ENCODE measurements at places on chromosomes 7 and 10.

DNA sequence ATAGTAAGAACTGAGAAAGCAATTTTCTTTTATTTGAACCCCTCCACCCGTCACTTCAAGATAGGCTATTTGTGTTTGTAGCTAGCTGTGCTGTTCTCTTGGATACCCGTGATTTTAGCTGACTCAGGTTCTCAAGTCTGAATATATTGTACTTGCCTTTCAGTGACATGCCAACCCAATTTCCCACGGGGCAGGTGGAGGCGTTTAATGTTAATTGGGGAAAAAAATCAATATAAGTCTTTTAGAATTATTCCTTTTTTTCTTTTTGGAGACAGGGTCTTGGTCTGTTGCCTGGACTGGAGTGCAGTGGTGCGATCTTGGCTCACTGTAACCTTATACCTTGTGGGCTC lies 36.4 kb downstream of the ZRANB1 start:
- H3K36me3 ChIP-seq, result peaks cover 7% of the 10 kb centered on the region
- no peak overlapping the region for H3K27ac ChIP-seq
- DNase-seq, result no peak

DNA sequence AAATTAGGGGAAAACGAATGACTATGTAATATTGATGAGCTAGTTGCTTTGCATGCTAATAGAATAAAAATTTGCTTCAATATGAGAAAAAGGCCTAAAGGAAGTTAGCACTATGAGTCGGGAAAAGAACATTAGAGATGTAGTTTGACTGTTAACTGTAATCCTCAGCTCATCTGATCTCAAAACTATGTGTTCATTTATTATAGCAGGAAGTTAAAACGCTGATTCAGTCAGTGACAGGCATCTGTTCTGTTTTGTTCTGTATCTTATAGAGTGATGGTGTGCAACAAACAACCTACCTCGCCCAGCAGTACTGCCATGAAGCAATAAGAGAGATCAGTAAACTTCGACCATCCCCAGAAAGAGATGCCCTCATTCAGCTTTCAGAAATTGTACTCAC lies 48.6 kb downstream of the PDSS1 start:
- no peaks in the 10 kb centered on the region for H3K4me1 ChIP-seq
- no peak for DNase-seq
- no peak overlapping the region for H3K4me3 ChIP-seq
- H3K27me3 ChIP-seq, result no peaks in the 10 kb centered on the region

GRCh38 chr7:74325210-74325565 lies 36.0 kb downstream of the CLIP2 start:
- no peaks in the 10 kb centered on the region for H3K27me3 ChIP-seq
- DNase-seq, result no peak
- H3K4me1 ChIP-seq, result peaks cover 9% of the 10 kb centered on the region
- peaks cover 16% of the 10 kb centered on the region for H3K36me3 ChIP-seq

DNA sequence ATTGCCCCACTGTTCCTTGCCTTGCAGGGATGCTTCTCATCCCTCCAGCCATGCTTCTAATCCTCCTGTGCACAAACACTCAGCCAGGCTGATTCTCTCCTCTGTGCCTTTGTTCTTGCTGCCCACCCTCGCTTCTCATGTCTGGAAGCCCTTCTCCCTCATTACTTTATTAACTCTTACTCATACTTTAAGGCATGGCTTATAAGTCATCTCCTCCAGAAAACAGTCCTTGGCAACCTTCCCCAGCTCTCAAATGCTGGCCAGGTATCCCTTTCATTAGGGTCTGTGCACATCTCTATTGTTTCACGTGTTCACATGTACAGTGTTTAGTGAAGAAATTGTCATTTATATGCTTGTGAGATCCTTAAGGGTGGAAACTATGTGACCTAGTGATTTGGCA lies 62.9 kb downstream of the ITGB8 start:
- no peaks in the 10 kb centered on the region for H3K36me3 ChIP-seq
- H3K27me3 ChIP-seq, result no peaks in the 10 kb centered on the region
- no peaks in the 10 kb centered on the region for H3K4me1 ChIP-seq
- no peak overlapping the region for H3K4me3 ChIP-seq
- no peak for DNase-seq
- no peak overlapping the region for H3K27ac ChIP-seq

DNA sequence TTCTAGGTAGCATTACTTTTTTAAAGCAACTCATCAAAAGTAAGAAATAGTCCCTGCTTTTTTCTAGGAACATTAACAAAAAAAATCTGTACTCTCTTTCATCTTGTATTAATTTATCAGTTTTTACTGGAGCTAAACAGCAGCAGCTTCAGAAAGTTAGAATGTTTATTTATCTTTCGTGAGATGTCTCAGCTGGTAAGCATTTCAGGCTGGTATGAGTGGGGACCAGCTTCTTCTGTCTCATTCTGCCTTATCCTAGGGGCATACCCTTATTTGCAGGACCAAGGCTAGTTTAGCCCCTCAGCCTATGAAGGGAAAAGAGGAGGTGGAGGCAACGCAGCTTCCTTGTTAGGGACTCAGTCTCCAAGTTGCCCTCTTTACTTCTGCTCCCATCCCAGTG lies 35.1 kb downstream of the LANCL2 start:
- H3K36me3 ChIP-seq, result peaks cover 11% of the 10 kb centered on the region
- no peak overlapping the region for H3K27ac ChIP-seq
- H3K27me3 ChIP-seq, result no peaks in the 10 kb centered on the region
- no peak for DNase-seq
- H3K4me1 ChIP-seq, result no peaks in the 10 kb centered on the region
- H3K4me3 ChIP-seq, result no peak overlapping the region

DNA sequence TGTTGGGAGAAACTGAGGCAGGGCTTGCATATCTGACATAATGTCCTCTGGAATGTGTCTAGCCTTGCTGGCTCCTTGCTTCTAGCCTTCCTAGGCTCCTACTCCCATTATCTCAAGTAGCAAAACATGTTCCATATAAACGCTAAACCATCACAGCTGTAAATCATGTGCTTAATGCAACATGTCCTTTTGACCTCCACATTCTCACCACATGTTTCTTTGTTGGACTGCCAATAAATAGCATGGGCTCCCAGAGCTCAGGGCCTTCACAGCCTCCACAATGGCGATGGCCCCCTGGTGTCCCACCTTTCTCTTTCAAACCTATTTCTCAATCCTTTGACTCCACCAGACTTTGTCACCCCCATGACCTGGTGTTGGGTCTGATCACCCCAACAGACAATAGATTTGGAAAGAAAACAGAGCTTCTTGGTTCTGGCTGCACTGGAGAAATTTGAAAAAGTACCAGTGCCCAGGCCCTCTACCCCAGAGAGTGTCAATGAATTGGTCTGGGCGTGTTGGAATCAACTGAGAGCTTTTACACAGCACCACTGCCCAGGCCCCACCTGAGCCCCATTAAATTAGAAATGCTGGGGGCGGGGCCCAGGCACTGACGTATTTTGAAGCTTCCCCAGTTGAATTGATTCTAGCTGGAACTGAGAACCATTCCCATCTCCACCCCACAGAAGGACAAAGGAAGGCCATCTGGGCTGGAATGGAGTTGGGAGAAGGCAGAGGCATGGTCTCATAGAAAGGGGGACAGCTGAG lies 41.3 kb upstream of the GGCT start:
- DNase-seq, result no peak
- H3K27ac ChIP-seq, result no peak overlapping the region
- no peak overlapping the region for H3K4me3 ChIP-seq
- peaks cover 8% of the 10 kb centered on the region for H3K36me3 ChIP-seq
- no peaks in the 10 kb centered on the region for H3K27me3 ChIP-seq

DNA sequence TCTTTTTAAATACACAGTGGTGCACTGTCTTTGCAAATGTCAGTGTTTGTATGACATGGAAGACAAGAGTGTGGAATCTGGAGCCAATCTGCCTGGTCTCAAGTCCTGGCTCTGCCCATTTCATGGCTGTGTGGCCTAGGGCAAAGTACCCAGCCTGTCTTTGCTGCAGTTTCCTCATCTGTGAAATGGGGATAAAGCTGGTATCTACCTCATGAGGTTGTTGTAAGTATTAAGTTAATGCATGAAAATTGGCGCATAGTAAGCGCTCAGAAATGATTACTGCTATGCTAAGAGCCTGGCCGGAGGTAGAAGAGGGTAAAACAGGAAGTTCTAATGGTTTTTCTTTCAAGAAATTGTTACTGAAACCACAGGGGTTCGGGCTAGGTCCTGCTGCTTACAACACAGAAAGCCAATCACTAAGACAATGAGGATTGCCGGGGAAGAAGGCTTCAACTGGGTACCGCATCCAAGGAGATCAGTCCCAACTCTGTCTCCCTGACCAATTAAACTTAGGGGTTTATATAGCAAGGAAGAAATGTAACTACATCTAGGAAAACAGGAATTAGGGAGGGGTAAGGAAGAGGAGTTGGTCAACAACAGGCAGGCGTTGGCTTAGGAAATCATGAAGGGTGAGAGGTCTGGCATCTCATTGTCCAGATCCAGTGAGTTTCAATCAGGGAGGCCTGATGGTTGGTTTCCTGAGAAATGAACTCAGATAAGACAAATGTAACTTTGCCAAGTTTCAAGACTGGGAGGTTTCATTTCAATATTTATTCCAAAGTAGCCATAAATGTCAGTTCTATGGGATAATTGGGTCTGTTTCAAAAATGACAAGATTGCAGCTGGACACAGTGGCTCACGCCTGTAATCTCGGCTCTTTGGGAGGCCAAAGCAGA lies 57.0 kb downstream of the CHST3 start:
- peaks cover 3% of the 10 kb centered on the region for H3K4me1 ChIP-seq
- no peak overlapping the region for H3K4me3 ChIP-seq
- no peak for DNase-seq
- no peaks in the 10 kb centered on the region for H3K36me3 ChIP-seq

DNA sequence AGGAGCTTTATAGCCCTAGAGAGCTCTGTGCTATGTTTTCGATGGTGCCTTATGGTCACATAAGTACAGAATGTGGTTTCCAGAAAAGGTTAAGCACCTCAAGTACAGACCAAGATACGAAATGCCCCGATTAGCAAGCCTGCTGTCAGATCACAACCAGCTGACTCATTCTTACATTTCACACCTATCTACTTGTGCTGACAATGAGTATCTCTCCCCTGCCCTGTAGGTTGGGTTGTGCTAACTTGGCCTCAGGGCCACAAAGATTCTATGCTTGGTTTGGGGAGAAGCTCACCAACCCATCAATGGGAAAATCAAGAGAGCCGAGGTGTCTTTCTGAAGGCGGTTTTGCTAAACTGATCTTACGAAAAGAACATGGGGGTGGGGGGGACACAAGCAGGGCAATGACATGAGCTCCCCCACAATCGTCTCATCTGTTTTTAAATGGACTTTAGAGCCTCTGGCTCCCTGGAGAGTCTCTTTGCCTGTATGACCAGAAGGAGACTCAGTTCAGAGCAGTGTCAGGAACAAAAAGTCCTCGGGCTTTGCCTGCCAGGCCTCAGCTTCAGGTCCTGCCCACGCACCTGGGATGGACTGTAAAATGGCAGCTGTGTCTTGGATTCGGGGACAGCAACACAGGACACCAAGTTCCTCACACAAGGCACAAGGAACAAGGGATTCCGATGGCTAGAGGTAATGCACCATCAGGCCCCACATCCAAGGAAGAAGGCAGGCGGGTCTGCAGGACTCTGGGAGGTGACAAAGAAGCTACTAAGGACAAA lies 55.1 kb downstream of the FAM53B start:
- no peak for DNase-seq
- no peak overlapping the region for H3K27ac ChIP-seq
- H3K4me1 ChIP-seq, result no peaks in the 10 kb centered on the region
- no peak overlapping the region for H3K4me3 ChIP-seq
- H3K27me3 ChIP-seq, result no peaks in the 10 kb centered on the region

GRCh38 chr7:18262058-18262457 lies 233.5 kb upstream of the HDAC9 start:
- H3K27ac ChIP-seq, result no peak overlapping the region
- H3K4me1 ChIP-seq, result no peaks in the 10 kb centered on the region
- H3K36me3 ChIP-seq, result no peaks in the 10 kb centered on the region
- DNase-seq, result no peak
- no peak overlapping the region for H3K4me3 ChIP-seq
- H3K27me3 ChIP-seq, result no peaks in the 10 kb centered on the region

- peak overlapping the region; percentile 90 for H3K4me3 ChIP-seq
- H3K4me1 ChIP-seq, result peaks cover 23% of the 10 kb centered on the region
- H3K27ac ChIP-seq, result peak overlapping the region; percentile 26
- H3K36me3 ChIP-seq, result no peaks in the 10 kb centered on the region
- no peaks in the 10 kb centered on the region for H3K27me3 ChIP-seq
Observed at GRCh38 chr10:32953277-32953927, 4.6 kb downstream of the ITGB1 start.

DNA sequence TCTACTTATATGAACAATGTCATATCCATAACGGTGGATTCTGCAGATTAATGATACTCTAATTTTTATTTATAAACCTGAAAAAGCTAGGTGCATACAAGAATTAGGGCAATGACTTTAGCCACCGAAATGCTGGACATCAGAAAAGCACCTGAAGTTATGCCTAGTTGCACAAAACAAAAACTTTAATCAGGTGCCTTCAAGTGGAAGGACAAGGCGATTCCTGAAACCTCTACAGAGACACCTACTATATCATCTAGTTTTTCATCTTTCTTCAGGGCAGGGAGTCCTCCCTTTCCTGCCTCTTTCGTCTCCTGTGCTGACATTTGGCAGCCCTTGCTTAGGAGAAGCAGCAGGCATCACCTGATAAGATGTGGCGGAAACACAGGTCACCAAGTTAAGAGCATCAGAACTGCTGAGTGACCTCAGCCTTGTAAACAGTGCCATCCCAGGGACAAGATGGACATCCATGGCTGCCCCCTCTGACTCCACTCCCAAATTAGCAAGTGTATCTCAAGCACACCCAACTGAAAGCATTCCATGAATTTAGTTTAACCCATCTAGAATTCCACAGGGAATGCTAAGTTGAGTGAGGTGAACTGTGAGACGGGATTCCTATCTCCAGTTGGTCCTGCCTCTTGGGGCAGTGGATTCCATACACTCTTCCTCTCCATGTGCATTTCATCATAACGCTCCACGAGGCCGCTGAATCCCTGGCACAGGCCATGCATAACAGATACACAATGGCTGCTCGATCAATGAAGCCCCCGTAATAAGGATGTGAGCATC lies 5.8 kb downstream of the ITPRIP start:
- no peaks in the 10 kb centered on the region for H3K27me3 ChIP-seq
- H3K4me3 ChIP-seq, result no peak overlapping the region
- peak; percentile 47 for DNase-seq
- H3K36me3 ChIP-seq, result peaks cover 6% of the 10 kb centered on the region

GRCh38 chr7:158017111-158018097 lies 570.2 kb downstream of the PTPRN2 start:
- no peak overlapping the region for H3K27ac ChIP-seq
- no peaks in the 10 kb centered on the region for H3K27me3 ChIP-seq
- no peaks in the 10 kb centered on the region for H3K4me1 ChIP-seq
- no peaks in the 10 kb centered on the region for H3K36me3 ChIP-seq
- H3K4me3 ChIP-seq, result no peak overlapping the region

- no peak for DNase-seq
- peaks cover 26% of the 10 kb centered on the region for H3K4me1 ChIP-seq
- no peaks in the 10 kb centered on the region for H3K27me3 ChIP-seq
- no peak overlapping the region for H3K4me3 ChIP-seq
- H3K27ac ChIP-seq, result no peak overlapping the region
Observed at GRCh38 chr10:124725791-124726190, 18.4 kb downstream of the FAM53B start.

DNA sequence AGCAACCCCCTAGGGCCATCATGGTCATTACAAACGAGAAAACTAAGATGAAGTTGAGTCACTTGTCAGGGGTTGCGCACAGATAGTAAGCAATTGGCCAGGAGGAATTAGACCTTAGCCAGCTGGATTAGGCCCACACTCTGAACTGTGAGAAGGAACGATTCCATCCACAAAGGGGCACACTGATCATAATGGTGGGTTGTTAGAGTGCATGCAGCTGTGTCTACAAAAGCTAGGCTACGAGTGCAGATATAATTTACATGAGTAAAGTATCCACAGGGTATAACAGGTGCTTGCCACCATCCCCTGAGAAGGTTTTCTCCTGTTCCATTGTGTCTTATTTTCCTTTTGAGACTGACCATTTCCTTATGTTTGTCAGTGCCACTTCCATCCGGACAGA lies 16.6 kb upstream of the FAM170B start:
- H3K27me3 ChIP-seq, result no peaks in the 10 kb centered on the region
- no peak for DNase-seq
- H3K27ac ChIP-seq, result no peak overlapping the region

Data from ascending aorta (tissue), 2 donors.